Stimulated activated CD4-positive, alpha-beta T cell treated with anti-CD3 and anti-CD28 coated beads, TNF-alpha, amount 100 ng/mL, for 24 hours (primary cell): ENCODE measurements at places on chromosomes 1 and 21.

DNA sequence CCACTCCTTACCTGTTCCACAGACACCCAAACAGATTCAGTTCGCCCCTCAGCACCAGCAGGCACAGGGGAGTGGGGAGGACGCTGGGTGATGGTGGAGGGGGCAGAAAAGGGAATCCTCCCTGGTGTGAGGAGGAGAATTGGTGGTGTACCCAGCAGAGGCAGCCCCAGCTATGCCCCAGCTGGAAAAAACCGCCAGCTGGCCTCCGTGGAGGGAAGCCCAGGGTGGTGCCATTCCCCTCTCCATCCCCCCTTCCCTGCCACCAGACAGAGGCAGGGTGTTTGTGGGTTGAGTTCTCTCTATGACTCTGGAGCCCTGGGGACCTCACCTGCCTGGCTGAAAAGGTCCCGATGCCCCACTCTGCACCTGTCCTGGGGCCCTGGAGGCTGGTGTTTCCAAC is 27.9 kb downstream of the OPTC start:
- DNase-seq, result no peak

DNA sequence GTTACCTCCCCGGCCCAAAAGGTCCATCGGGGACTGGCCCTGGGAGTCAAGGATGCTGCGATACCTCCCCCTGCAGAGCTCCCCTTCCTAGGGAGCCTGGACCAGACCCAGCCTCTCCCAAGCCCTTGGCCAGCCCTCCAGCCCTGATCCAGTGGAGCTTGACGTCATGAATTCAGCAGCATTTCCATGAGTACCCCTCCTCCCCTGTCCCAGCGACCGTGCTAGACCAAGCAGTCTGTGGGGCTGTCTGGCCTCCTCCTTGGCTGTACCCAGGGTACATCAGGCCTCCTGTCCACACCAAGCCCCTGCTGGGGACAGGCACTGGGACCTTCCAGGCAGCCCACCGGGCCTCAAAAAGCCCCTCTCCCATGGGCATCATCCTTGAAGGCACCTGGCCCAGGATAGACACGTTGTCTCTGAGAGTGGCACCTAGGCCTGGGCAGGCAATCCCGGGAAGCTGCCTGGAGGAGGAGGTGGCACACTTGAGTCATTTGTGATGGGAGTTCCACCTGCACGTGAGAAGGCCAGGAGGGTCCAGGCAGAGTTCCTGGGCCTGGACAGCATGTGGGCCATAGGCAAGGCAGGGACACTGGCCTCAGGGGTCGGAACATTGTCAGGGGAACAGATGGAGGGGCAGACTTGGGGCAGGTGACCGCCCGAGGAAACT is 46.4 kb downstream of the WNT9A start:
- DNase-seq, result no peak

- no peak for DNase-seq
Measured at GRCh38 chr1:93690921-93691789, 9.5 kb upstream of the BCAR3 start.

GRCh38 chr1:217569021-217569420 is 61.9 kb downstream of the GPATCH2 start:
- no peak for DNase-seq

GRCh38 chr1:24119859-24120756 is 8.2 kb upstream of the MYOM3 start:
- DNase-seq, result no peak

GRCh38 chr21:42214081-42214750 is 4.7 kb upstream of the ABCG1 start:
- no peak for DNase-seq

GRCh38 chr1:74246315-74246714 is 11.1 kb downstream of the TNNI3K start:
- no peak for DNase-seq

DNA sequence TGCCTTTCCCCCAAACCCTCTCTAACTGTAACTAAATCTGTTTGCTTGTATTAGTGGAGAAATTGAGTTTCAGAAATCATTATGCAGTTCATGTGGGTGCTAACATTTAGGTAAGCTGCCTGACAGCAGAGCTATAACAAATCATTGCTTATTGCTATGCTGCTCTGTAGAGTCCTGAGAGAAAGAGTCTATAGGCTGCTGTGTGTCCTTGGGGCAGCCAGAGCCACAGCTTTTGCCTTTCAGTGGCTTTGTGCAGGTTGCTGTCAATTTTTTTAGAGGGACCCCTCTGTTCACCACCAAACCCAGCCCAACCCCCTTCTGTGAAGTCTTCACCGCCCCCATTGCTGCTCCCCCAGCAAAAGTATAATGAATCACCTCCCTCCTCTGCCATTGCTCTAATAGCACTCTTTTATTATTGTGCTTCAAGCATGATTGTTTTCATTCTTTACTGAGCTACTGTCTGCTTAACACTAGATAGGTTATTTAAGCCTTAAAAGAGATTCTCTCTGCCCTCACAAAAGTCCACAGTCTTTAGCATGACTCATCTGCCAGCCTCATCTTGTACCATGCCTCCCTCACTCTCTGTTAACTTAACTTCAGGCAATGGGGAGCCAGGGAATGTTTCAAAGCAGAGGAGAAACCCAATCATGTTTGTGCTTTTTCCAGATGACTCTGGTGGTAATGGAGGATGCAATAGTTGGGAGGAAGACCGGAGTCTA is 38.6 kb downstream of the DIRAS3 start:
- DNase-seq, result no peak

DNA sequence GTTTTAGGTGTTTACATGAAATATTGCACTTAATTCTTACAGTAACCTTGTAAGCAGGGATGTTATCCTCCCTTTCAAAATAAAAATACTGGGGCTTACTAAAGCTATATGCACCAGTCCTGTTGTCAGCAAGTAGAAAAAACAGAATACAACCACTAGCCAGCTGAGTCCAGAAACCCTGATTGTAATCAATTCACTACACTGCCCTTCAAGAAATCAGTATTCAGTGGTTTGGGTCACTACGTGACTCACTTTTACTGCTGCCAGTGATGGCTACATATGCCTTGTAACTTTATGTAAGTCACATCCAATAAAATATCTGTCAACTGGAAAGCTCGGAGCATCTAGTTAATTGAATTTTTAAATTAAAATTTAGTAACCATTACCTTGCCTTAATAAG is 376.3 kb upstream of the DEPDC1 start:
- no peak for DNase-seq

GRCh38 chr1:40746344-40747090 is 37.1 kb upstream of the KCNQ4 start:
- DNase-seq, result no peak

- no peak for DNase-seq
Measured at GRCh38 chr1:209988706-209989105, 50.7 kb downstream of the SYT14 start.

- DNase-seq, result no peak
Measured at GRCh38 chr1:74245168-74245772, 10.1 kb downstream of the TNNI3K start.

- DNase-seq, result no peak
Measured at GRCh38 chr1:53592985-53593757, 134.0 kb downstream of the DMRTB1 start.

DNA sequence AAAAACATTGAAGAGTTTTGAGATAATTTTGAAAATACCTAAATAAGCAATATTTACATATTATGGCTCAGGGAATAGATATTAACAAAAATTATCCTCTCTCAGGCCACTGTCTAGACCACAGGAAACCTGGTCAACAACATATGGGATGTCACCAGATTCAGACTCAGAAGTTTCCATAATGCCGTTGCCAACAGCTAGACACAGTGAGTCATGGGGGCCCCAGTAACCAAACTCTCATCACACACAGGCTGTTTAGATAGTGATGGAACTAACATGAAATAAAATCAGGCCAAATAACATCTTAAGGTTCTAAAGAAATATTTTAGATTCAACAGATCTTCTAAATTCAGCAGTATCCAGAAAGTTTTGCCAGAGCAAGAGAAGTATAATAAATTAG is 681.7 kb upstream of the ADAMTS5 start:
- DNase-seq, result no peak

- DNase-seq, result no peak
Measured at GRCh38 chr1:9169601-9170137, 40.8 kb upstream of the GPR157 start.

GRCh38 chr1:27427329-27427728 is 34.9 kb downstream of the GPR3 start:
- no peak for DNase-seq

- DNase-seq, result no peak
Measured at GRCh38 chr1:212401838-212402582, 12.7 kb downstream of the PACC1 start.

DNA sequence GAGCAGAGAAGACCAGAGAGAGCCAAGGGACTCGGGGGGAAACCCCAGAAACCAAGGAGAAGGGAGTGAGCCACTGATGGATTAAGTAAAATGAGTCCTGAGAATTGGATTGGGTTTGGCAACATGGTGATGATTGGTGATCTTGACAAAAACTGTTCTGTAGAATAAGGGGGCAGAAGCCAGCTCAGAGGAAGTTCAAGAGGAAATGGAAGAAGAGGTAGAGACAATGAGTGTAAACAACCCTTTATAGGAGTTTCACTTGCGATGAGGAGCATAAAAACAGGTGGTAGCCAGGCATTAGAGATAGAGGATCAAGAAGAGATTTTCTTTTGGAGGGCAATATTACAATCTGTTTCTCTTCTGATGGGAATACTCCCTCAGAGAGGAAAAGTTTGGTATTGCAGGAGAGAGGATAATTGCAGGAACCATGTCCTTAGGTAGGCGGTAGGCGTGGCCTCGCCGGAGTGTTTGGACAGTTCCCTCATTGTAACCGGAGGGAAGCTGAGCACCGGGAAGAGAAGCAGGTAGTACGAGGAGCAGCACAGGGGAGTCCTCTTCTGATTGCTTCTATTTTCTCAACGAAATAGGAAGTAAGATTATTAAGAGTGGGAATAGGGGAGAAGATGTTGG is 68.4 kb upstream of the TENT5C start:
- no peak for DNase-seq
